ENCODE measurements at places on chromosomes 16 and 17.

DNA sequence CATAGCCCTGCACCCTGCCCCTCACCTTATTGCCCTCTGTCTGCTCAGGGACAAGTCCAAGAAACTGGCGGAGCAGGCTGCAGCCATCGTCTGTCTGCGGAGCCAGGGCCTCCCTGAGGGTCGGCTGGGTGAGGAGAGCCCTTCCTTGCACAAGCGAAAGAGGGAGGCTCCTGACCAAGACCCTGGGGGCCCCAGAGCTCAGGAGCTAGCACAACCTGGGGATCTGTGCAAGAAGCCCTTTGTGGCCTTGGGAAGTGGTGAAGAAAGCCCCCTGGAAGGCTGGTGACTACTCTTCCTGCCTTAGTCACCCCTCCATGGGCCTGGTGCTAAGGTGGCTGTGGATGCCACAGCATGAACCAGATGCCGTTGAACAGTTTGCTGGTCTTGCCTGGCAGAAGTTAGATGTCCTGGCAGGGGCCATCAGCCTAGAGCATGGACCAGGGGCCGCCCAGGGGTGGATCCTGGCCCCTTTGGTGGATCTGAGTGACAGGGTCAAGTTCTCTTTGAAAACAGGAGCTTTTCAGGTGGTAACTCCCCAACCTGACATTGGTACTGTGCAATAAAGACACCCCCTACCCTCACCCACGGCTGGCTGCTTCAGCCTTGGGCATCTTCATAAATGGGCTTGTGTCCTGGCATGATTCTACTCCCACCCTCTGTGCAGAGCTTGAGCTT lies 6.3 kb upstream of the NFATC3 start:
- no peak for DNase-seq

- DNase-seq = no peak
These were observed 20.6 kb upstream of the MAPT start for GRCh38 chr17:45873728-45874127.

DNA sequence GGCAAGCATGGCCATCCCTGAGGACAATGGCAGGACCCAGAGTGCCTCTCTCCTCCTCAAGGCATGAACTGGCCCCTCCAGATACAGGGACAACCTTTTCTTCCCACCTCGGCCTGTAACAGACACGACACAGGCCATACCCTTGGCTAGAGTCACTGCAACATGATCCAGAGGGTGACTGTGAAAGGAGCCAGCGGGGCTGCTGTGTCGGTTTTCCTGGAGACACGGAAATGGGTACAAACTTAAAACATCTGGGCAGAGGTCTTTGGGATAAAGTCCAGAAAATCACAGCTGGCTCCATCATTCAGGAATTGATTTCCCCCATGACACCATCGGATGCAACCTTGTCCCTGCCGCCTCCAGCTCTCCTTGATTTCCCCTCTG lies 5.3 kb downstream of the CEP295NL start:
- DNase-seq = no peak

DNA sequence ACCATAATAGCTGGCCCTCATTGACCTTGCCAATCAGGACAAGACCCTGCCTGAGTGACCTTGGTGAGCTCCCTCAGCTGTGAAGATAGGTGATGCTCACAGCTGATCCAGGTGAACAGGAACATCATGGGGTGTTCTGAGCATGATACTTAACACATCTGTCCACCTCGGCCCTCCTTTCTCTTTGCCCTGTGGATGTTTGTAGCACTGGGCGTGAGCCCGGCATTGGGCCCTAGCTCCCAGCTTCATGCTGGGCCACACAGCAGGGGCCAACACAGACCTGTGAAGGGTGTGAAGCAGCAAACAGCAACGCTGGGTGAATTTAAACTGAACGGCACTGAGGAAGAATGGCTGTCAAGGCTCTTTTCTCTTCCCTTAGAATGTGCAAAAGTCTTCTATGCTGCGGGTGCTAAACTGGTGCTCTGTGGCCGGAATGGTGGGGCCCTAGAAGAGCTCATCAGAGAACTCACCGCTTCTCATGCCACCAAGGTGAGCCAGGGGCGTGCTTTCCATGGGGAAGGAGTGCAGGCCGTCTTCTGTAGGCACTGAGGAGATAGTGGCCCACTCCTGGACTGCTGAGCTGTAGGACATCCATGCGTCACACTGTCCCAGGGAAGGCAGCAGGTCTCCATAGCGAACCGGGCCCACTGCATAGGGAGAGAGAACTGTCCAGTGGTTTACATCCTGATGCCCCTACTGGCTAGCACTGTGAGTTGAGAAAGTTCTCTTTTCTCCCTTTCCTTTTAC lies 35.9 kb downstream of the TMEM11 start:
- no peak for DNase-seq

GRCh38 chr17:81803728-81804558 lies at the start of gene GCGR:
TSS of gene GCGR (plus strand) at chr17:81804150. CDS start at chr17:81809019, 4,869 bp downstream.
- no peak for DNase-seq

- no peak for DNase-seq
These were observed 19.8 kb upstream of the MARCHF10 start for GRCh38 chr17:62827746-62828485.

DNA sequence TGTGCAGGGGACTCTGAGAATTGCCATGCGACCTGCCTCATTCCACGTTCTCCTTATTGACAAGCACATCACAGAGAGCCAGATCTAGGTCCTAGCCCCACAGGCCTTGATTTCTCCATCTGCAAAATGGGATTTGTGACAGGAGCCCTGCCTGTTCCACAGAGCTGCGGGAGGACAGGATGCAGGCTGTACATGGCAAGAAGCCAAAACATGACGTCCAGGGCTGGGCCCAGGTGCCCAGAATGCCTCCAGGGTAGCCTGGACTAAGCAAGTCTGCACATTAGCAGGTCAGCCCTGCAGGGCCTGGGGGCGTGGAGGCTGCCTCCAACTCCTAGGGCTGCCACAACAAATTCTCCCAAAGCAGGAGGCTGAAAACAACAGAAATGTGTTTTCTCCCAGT lies 235.7 kb upstream of the SDK2 start:
- no peak for DNase-seq

GRCh38 chr16:69384974-69385373 lies 833 bp downstream of the TERF2 start:
- no peak for DNase-seq

DNA sequence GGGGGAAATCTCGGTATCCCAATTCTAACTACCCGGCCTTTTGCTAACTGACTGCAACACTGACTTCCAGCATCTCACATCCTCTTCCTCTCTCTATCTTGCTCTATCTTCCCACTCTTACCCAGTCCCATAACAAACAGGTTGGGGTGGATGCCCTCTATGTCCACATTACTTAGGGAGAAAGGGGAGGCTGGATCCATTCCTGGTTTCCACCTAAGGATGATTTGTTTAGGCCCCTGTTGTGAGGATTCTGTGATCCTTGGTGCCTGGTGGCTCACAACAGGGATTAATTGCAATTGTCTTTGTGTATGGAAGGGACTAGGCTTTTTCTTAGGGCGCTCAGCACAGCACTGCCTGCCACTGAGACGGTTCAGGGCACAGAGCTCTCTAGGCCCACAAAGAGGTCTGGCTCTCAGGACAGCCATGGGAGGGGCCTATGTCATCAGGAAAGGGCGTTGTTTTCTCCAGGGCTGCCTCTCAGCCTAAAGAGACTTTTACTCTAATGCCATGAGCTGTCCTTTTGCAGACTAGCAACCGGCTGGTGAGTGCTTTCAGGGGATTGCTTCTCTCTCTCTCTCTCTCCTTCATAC lies 612.1 kb upstream of the SALL1 start:
- no peak for DNase-seq

DNA sequence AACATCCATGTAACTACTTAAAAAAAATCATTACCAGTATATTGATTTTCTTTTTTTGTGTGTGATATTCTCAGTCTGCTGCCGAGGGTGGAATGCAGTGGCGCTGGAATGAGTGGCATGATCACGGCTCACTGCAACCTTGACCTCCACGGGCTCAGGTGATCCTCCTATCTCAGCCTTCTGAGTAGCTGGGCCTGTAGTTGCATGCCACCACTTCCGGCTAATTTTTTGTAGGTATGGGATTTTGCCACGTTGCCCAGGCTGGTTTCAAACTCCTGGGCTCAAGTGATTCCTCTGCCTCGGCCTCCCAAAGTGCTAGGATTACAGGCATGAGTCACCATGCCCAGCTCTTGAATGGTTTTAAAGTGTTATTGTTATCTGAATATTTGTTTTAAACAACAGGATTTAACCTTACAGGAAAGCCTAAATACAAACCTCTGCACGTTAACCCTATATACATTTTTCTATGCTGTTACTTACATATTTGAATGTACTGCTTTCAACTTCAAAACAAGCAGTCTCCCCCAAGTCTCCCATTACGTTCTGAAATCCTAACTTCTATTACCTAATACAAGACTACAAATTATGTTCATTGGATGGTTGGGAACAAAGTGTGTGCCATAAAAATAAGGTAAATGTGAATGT lies 61.7 kb downstream of the KPNA2 start:
- no peak for DNase-seq

GRCh38 chr17:48541577-48542113 lies 3.3 kb downstream of the HOXB2 start:
- no peak for DNase-seq

DNA sequence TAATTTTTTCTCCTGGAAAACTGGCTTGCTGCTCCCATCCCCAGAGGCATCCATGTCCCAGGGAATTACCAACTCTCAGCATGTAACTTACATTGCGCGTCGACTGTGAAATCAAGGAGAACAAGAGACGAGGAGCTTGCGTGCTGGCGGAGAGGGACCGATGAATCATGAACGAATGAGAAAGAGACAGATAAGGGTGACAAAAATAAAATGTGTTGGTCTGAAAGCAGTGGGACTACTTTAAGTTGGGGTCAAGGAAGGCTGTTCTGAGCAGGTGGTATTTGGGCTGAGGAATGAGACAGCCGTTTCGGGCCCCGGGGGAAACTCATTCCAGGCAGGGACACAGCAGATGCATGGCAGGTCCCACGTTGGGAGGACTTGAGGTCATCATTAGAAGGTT lies 22.5 kb downstream of the ABAT start:
- DNase-seq = no peak

- DNase-seq = no peak
These were observed 12.8 kb upstream of the HSBP1 start for GRCh38 chr16:83794860-83795554.

- no peak for DNase-seq
These were observed 104.4 kb downstream of the IRX5 start for GRCh38 chr16:55035029-55035428.

DNA sequence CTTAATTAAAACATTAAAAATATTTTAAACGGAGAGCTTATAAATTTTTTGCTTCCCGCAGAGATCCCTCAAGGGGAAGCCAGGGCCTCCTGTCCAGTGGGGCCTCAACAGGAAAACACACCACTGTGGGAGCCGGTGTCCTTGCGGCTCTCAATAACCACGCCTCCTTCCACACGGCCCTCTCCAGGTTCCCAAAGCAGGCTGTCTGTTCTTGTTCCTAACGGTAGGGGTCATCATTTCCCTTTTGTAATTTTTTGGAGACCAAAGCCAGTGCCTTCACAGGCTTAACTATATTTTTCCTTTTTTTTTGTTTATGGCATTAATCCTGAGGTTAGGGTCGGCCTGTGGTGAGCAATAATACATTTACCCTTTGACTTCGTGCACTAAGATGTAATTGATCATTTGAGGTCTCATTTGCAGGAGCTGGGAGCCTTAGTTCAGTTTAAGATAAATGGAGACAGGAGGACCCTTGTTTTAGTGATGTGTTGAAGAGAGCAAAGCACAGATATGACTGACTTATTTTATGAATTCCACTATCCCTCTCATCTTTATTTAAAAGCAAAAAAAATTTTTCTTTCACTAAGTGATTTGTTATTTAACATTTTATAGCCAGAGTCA lies 77.5 kb upstream of the N4BP1 start:
- no peak for DNase-seq

GRCh38 chr16:4617880-4618279 lies 3.2 kb upstream of the UBALD1 start:
- DNase-seq = no peak

- DNase-seq = no peak
These were observed 8.1 kb downstream of the PNMT start for GRCh38 chr17:39676198-39676819.

GRCh38 chr16:19746561-19746960 lies 28.5 kb downstream of the IQCK start:
- DNase-seq = no peak

DNA sequence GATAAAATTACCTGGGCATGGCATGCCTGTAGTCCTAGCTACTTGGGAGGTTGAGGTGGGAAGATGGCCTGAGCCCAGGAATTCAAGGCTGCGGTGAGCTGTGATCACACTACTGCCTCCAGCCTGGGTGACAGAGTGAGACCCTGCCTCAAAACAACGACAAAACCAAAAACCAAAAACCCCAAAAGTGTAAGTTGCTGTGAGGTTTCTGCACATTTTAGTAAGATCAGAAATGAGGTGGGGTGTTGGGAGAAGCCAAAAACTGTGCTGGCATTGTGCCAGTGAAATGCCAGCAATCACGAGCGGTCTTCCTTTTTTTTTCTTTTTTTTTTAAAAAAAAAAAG lies 114.6 kb downstream of the PITPNC1 start:
- DNase-seq = no peak

- no peak for DNase-seq
These were observed 128.4 kb upstream of the TNRC6C start for GRCh38 chr17:77829843-77830799.

DNA sequence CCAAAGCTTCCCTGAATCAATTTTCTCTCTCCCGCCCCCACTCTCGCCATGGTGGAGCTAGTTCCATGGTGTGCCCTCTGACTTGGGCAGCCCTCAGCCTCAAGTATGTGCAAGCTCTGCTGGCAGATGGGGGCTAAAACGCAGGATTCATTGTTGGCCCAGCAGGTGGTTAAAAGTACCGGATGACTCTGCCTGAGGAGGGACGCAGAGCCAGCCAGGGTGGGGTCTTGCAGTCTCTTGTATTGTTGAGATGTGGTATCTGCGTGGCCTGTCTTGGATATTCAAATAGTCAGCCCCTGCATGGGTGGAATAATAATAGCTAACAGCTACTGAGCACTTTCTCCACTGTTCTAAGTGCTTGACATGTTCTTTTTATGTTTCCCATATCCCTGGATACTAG lies 36.7 kb upstream of the CPNE2 start:
- DNase-seq = no peak

Measured in activated CD4-positive, CD25-positive, alpha-beta regulatory T cell (primary cell).